CD4-positive, alpha-beta T cell treated with Interleukin-17A for 4 hours (primary cell): ENCODE measurements at places on chromosomes 11 and 22.
A peak's percentile ranks its signal among the peaks of the same experiment; 100 is the strongest.

GRCh38 chr22:32541481-32541880 lies 66.9 kb downstream of the FBXO7 start:
- no peak for DNase-seq

- no peak for DNase-seq
These were observed 25.9 kb downstream of the SHANK3 start for GRCh38 chr22:50698546-50698945.

GRCh38 chr11:31001427-31001826 lies 368.1 kb downstream of the DCDC1 start:
- DNase-seq = no peak

DNA sequence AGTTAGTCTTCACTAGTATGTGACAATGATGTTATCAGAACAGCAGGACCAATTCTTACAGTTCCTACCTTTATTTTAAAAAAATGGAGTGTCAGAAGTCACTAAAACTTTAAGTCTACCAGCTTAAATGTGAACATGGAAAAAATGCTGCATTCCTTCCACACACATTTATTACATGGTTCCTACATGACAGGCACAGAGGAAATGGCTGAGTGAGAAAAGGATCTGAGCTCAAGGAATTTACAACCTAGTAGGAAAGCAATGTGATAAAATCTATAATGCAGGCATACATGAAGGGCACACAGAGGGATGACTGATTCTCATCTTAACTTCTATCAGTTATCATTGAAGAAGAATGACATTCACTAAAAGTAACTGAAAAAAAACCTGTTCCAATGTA lies 23.0 kb downstream of the CLDN25 start:
- DNase-seq = no peak

DNA sequence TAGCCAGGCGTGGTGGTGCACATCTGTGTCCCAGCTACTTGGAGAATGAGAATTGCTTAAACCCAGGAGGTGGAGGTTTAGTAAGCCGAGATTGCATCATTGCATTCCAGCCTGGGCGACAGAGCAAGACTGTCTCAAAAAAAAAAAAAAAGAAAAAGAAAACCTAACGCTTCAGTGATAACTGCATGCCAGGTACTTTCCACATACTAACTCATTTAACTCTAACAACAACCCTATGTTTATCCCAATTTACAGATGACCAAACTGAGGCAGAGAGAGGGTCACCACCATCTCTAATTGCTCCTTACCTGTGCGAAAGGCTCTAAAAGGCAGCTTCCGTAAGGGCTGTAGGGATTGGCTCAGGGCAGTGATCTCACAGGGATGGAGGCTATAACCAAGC lies 11.6 kb downstream of the PISD start:
- DNase-seq = no peak

DNA sequence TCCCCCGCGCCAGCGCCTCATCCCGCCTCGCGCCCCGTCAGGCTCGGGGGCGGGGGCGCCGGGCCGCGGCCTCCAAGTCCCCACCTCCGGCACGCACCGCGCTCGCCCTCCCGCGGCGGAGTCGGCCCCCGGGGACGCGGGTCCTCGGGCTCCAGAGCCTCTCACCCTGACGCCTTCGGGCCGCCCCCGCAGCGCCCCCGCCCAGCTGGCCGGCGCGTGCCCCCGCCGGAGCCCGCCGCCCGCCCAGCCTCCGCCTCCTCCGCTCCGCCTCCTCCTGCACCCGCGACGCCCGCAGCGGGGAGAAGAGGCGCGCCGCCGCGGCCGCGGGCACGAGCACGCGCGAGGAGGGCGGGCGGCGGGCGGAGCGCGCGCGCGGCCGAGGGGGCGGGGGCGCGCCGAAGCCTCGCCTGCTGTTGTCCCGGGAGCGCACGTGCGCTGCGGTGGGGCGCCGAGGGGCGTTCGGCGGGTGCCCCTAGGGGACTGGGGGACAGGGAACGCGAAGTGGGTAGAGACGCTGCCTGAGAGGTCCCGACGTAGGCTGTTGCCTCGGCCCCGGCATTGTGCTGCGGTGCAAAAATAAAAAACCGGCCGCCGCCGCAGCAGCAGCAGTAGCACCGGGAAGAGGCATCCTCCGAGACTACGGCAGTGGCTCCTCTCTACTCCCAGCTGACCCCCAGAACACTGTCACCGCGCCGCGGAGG lies 87.4 kb upstream of the ARHGAP32 start:
- DNase-seq = peak; percentile 83

GRCh38 chr11:1557904-1558774 lies 13.9 kb downstream of the DUSP8 start:
- no peak for DNase-seq

DNA sequence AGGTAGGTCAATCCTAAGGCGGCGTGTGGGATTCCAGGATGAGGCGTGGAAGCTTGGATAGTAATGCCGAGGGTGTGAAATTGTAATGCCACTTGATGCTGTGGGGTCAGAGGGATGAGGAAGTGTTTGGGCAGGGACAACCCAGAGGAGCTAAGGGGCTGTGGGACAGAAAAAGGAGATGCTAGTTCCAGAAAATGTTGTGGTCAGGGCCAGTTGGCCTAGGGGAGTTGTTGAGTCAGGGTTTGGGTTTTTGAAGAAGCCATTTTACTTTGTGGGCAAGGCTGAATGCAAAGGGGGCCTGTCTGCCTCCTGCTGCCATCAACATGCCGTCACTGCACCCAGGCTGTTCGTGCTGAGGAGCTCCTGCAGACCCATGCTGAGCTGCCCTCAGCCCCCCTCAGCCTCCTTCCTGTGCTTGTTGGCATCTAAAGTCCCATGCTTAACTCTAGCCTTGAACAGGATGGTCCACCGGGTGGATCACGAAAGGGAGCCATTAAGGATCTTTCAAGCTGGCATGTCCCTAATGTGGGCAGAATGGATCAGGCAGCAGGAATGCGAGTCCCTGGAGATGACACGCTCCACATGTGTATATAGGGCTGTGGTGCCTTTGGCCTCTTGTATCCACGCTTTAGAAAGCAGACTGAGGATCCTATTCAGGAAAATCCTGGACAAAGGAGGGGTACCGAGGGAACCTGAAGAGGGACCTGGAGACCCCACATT lies 2.1 kb downstream of the C11orf16 start:
- DNase-seq = no peak

DNA sequence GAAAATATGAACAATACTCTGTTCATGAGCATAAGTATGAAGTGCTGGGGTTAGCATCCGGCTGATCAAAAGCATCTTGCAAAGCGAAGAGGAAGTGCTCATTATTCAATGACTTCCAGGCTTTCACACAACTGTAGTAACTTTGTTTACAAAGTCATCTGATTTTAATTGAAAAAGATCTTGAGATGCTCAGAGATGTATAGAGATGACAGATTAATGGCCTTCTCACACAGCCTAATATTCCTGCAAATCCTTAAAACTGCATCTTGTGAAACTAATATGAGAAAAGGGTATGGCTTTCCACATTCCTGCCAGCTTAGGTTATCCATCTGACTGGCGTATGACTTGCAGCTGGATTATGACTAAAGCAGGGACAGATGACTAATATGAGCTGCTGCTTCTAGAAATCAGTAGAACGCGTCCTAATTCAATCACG lies 125.4 kb downstream of the CASP12 start:
- DNase-seq = peak; percentile 36

DNA sequence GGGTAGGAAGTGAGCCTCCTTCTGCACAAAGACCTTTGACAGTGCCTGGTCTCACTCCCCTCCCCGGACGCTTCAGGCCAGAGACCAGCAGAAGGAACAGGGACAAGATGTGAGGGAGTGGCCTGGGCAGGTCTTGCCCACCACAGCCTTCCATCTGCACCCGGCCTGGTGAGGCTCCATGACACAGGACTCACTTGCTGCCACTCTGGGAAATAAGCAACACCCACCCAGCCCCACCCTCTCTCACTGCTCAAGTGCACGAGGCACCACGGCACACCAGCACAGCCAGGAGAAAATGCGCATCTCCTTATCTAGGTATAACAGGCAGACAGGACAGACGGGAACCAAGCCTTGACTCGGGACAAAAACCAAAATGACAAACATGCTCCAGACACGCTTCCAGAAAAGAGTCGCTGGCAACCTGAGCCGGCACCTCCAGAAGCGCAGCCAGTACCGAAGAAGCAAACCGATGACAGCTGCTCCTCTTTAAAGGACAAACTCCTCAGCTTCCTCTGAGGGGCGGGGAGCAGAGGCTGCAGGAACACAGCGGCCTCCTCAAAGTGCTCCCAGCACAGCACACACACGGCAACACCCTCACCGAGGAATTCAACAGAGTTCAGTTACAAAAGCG lies 41.7 kb downstream of the BRD1 start:
- DNase-seq = no peak

GRCh38 chr22:31501738-31502137 lies 5.4 kb downstream of the SFI1 start:
- DNase-seq = no peak

DNA sequence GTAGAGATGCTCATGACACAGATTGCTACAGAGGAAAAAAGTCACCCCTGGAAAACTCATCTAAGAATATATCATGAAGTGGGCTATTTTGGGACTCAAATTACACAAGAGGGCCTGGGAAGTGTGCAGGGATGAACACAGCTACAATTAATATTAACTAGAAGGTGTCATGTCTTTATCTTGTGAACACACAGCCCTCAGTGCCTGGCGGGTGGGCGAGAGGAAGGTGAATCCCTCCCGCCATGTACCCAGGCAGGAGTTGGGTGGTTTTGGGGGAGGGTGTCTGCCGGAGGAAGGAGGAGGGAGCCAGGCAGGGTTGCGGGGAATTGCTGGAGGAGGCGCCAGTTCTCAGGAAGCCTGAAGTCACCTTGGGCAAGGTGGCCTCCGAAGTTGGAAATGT lies 5.1 kb upstream of the FAM83F start:
- DNase-seq = no peak

- no peak for DNase-seq
These were observed 2.6 kb downstream of the BET1L start for GRCh38 chr11:204587-205109.

- no peak for DNase-seq
These were observed 8.6 kb downstream of the HSD17B12 start for GRCh38 chr11:43689167-43689566.

- no peak for DNase-seq
These were observed 104.7 kb upstream of the PITPNB start for GRCh38 chr22:28023774-28024173.

- no peak for DNase-seq
These were observed 71.5 kb downstream of the WNT7B start for GRCh38 chr22:45905326-45905923.

- no peak for DNase-seq
These were observed 71.4 kb downstream of the PIWIL3 start for GRCh38 chr22:24703101-24703500.

- DNase-seq = no peak
These were observed 40.0 kb downstream of the WNT11 start for GRCh38 chr11:76166314-76166713.

DNA sequence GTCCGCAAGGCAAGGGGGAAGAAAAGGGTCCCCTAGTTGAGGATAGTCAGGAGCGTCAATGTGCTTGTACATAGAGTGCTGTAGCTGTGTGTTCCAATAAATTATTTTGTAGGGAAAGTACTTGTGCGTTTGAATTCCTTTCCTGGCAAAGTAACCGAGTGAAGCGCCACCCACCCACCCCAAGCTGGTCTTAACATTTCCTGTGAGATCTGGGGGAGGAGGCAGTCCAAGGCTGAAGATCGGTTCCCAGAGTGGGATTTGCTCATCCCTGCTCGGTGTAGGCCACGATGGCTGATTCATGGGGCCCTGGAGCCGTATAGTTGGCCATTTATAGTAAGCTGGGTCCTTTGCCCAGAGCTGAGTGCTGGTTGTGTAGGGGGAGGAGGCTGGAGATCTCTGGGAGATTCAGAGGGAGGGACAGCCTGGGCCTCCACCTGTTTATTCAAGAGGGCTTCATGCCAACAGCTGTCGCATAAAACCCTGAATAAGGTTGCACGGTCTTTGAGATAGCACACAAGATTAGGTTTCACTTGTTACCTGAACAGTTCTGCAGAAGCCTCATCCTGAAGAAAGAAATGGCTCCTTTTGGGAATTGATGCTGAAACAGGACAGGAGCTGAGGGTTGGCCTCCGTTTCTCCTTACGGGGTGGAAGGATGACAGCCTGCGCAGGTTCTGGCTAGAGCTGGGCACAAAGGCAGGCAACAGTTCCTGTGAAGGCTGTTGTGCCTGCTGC lies 2.4 kb downstream of the ATF4 start:
- DNase-seq = no peak

DNA sequence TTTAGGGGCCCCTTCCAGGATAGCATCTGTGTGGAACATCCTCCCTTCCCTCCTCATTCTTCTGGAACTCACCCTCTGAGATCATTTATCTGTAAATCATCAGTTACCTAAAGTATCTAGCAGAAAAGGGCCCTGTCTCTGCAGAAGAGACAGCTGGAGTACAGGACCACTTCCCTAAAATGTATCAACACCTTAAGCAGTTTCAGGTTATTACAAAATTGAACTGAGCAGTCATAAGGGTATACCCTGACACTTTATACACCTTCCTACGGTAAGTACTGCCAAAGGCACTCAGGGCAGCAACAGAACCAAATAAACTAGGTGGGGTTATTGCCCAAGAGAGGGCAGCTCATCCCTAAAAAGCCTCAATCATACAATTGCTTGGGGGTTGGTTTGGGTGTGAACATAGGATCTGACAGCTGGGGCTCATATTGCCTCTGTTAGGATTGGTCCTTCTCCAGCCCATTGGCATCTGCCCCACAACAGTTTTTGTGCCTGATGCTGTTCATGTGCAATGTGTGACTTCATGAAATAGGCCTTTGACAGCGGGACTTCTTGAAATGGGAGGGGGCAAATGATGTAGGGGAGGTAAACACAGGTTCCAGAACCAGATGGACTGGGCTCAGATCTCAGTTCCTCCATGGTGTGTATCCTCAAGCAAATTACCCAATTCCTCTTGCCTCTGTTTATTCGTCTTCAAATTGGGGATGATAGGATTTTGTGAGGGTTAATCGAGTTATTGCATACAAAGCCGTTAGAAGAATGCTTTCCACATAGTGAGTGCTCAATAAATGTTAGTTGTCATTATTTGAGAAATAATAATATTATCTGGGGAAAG lies 2.9 kb downstream of the POU2AF3 start:
- no peak for DNase-seq

DNA sequence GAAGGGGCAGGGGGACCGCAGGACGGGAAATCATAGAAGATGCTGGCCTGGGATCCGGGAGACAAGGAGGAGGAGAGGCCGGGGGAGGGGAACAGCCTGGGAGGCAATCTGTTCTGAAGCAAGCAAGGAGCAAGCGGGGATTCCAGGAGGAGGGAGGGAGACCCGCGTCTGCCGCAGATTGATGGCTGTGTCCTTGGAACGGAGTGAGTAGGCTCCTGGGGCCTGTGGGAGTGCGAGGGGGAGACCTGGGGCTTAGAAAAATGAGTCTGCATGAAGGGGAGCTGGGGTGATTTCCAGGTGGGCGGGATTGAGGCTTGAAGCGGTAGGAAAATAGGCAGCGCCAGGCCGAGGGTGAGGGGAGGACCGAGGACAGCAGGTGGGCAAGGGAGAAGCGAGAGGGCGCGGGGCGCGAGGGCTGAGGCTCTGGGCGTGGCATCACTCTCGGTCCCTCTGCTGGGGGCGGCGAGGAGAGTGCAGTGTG lies 1.6 kb upstream of the LRRC55 start:
- DNase-seq = no peak
